ENCODE measurements at places on chromosomes 12 and 14.

GRCh38 chr12:131457028-131457310 is 253.9 kb upstream of the SFSWAP start:
- DNase-seq, result no peak

GRCh38 chr12:130336723-130337487 is 782 bp upstream of the PIWIL1 start:
- DNase-seq, result no peak

DNA sequence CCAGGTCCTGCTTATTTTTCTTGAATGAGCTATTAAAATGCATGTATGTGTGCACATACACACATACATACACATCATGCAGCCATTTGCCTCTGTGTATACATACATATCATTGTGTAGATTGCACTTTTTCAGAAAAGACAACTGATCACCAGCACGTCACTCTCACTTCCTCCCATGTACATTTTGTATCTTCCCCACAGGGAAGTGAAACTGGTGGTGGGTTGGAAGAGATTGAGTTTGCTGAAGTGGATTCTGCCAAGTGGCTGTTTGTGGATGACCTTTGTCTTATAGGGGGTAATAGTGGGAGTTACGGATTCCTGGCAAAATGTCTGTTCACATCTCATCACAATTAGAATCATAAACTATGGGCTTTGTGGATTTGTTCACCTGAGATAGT is 448.6 kb downstream of the RAD51B start:
- DNase-seq, result no peak

DNA sequence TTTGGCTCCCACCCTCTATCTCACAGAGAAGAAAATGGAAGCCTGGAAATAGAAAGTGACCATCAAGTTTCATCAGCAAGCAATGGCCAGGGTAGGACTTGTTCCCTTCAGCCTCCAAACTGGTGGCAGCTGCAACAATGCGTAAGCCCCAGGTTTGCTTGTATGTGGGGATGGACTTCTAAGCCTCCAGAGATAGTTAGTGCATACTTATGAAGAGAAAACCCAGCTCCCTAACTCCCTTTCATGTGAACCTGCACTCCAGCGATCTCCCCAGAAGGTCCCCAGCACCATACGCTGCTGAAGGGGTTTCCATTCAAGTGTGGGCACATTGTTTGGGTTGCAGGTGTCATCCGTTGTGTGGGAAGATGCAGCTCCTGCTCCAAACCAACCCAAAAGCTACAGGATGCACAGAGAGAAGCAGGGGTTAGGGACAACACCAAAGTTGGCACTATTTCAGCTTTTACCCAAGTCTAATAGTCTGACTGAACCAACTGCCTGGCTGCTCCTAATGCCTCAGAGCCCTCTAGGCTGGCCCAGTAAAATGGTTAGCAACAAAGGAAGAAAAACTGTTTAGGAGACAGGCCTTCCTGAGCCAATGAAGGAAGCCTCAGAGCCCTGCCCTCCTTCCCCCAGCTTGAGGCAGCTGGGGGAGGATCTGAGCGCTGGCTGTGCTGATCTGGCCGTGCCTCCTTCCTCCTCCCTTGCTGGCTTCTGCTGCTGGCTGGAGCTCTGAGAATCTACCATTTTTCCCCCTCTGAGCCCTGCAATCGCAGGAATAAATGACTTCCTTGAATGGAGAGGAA is 12.3 kb downstream of the ZFP36L1 start:
- no peak for DNase-seq

- DNase-seq, result no peak
Measured at GRCh38 chr12:98259693-98260092, 255.7 kb upstream of the TMPO start.

DNA sequence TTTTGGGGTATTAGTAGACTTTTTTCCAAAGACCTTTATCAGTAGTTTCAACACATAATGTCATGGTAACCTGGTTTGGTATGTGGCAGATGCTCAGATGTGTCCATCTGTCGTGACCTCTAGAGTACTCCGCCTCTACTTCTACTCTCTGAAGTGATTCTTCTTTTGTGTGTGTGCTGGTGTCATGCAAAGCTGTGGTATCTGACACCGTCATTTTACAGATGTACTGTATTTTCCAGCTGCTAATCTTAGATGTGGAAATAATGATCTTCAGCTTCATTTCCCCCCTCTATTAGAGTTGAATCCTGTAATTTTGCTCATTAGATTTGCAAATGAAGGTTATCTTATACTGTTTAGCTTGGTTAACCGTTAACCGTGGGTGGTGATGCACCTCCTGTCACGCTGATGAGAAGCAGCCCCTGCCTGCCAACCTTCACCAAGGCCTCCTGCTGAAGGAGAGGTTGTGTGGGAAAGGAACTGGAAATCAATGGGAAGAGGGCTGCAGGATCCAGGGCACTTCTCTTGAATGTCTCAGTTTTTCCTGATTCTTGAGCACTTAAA is 222.4 kb upstream of the AMIGO2 start:
- DNase-seq, result no peak

DNA sequence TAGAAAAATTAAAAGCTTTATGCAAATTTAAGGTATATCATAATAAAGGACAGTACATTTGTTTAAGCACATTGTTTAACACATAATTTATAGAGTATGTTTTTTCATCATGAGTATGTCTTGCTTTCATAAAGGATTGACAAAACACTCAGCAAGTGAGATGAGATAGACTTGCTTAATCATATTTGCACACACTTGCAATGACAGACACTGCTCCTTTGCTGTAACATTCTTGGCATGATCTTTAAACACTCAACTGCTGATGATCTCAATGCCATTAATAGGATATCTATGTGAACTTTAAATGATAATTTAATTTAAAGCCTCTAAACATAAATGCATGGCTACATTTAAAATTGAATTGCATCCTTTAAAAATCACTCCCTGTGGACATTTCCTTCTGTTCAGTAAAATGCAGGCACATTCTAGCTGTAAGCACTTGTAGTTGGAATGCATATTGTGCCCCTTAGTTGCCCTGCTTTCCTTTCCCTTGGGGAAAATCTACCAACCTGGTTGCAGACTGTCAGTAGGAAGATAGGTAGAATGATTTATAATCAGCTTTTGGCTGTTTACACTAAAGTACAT is 979.0 kb downstream of the TMTC2 start:
- DNase-seq, result no peak

- no peak for DNase-seq
Measured at GRCh38 chr14:52080808-52081755, 12.2 kb upstream of the NID2 start.
